ENCODE measurements at places on chromosomes 5 and 9.
A peak's percentile ranks its signal among the peaks of the same experiment; 100 is the strongest.

- no peak for DNase-seq
Measured at GRCh38 chr5:7533941-7534340, 138.0 kb downstream of the ADCY2 start.

- DNase-seq: no peak
Measured at GRCh38 chr5:14588145-14588544, 6.6 kb downstream of the OTULINL start.

DNA sequence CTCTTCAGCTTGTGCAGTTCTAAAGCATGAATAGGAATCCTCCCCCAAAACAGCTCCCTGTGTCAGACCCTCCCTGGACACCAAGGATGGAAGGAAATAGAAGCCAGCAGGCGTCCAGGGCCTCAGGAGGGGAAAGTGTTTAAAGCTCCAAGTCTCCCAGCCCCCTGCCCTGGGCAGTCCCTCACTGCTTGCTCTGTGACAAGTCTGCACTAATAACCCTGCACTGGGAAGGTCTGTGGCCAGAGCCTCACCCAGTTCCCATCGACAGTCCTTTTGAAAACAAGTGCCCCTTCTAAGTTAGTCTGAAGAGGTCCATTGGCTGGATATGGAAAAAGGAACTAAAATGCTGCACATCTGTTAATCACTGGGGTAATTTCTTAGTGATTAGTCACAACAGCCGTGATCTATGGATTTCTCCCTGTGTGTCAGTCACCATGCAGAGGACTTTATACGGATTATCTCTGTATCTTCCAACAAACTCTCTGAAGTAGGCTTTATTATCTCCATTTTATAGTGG, 195.3 kb downstream of the FBXL7 start:
- DNase-seq: peak; percentile 46

- DNase-seq: no peak
Measured at GRCh38 chr5:167767795-167768194, 523.6 kb upstream of the WWC1 start.

DNA sequence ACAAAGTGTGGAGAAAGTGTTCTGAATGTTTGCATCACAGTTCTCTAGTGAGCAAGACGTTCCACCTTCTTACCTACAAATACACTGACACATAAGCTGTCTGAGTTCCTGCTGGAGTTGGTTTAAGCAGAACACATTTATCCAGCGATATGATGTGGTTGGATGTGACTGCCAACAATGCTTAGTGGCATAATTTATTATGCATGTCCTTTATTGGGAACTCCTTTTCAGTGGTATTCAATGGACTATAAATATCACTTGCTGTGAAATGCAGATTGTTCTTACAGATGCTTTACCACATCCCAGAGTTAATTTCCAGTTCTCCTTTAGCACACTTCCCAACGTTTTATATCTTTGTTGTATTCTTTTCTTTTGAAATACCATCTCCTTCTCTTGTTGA, 222.2 kb downstream of the LURAP1L start:
- DNase-seq: no peak

- DNase-seq: no peak
Measured at GRCh38 chr9:17839776-17840175, 260.9 kb downstream of the SH3GL2 start.

DNA sequence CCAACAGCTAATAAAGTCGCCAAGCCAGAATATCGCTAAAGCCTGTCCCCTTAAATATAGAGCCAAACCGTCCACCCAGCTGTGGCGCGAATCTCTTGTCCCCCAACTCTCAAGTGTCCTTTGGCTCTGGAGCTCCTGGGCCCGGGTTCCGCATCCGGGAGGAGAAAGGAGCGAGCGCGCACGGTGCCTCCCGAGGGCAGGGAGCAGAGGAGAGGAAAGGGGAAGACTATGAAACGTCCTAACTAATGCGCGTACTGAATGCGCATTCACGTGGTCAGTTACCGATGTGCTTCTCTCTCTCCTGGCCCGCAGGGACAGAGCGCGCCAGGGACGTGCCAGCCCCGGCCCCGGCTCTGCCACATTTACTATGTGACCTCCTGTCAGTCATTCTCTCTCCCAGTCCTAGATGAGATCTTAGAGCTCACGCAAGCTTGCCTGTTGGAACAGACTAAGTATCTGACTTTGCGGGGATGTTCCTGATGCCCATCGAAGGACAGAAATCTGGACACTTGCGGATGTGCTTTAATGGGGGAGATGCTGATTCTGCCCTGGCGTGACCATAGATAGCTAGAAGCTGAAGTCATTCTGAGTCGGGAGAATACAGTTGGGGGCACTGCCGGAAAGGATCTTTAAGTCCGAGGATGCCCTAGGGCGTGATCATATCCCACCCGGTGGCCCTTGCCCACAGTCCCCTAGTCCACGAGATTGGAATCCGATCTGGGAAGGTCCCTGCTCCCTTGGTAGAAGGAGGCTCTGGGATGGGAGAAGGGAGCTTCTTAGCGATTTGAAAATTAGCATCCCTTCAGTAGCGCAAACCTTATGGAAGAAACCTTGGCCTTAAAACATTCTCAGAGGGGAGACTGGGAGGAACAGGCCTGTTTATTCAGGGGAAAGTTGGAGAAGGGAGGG, 5.7 kb upstream of the EBF1 start:
- peak; percentile 60 for DNase-seq

DNA sequence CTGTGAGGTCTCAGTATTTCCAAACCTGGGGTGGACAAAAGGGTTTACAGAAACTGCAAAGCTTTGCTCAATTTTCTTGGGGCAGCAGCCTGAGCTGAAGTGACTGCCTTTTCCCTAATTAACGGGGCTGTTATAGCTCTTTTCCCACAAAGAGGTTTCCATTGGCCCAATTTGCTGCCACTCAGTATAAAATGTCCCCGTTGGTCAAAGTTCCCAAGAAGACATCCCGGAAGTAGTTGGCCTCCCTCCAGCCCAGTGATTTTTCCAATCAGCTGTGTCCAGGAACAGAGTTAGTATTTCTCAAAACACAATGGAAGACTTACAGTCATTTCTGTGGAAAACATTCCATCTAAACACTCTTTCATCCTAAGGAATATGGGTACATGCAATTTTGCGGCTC, 643.6 kb downstream of the ACTL7B start:
- DNase-seq: no peak

GRCh38 chr9:89448381-89448780, 49.5 kb downstream of the SEMA4D start:
- DNase-seq: no peak

DNA sequence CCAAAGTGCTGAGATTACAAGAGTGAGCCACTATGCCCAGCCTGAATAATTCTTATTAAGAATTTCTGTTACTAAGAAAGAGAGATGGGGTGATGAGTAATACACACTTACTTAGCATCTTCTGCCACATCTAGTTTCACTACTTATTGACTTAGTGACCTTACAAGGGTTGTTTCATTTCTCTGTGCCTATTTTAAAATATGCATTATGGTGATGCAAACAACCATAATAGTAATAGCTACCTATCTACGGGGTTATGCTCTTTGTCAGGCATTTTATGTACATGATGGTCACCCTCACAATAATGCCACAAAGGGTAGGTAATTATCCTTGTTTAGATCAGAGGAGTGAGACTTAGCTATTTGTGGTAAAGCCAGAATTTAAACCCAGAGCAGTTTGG, 499.0 kb upstream of the SGCD start:
- no peak for DNase-seq
